ENCODE measurements at places on chromosomes 5 and 9. TPM values are rescaled to one million over a fixed set of nuclear protein-coding genes. Genes with fewer than 3 reads are reported as not detected.

GRCh38 chr9:35611230-35611797, 6.3 kb downstream of the TESK1 start:
- peak; percentile 13 for DNase-seq
- H3K4me3 ChIP-seq, result no peak overlapping the region
- H3K27me3 ChIP-seq, result no peaks in the 10 kb centered on the region
- H3K36me3 ChIP-seq, result peaks cover 12% of the 10 kb centered on the region
- H3K4me1 ChIP-seq, result peaks cover 7% of the 10 kb centered on the region

Gene PCDHB12
- not detected for total RNA-seq

Gene TIMD4
- total RNA-seq, result not detected

- no peaks in the 10 kb centered on the region for H3K36me3 ChIP-seq
- no peak overlapping the region for H3K27ac ChIP-seq
- no peaks in the 10 kb centered on the region for H3K27me3 ChIP-seq
- DNase-seq, result no peak
- peaks cover 5% of the 10 kb centered on the region for H3K4me1 ChIP-seq
These were observed 55.9 kb upstream of the MYO10 start for GRCh38 chr5:16992006-16992405.

DNA sequence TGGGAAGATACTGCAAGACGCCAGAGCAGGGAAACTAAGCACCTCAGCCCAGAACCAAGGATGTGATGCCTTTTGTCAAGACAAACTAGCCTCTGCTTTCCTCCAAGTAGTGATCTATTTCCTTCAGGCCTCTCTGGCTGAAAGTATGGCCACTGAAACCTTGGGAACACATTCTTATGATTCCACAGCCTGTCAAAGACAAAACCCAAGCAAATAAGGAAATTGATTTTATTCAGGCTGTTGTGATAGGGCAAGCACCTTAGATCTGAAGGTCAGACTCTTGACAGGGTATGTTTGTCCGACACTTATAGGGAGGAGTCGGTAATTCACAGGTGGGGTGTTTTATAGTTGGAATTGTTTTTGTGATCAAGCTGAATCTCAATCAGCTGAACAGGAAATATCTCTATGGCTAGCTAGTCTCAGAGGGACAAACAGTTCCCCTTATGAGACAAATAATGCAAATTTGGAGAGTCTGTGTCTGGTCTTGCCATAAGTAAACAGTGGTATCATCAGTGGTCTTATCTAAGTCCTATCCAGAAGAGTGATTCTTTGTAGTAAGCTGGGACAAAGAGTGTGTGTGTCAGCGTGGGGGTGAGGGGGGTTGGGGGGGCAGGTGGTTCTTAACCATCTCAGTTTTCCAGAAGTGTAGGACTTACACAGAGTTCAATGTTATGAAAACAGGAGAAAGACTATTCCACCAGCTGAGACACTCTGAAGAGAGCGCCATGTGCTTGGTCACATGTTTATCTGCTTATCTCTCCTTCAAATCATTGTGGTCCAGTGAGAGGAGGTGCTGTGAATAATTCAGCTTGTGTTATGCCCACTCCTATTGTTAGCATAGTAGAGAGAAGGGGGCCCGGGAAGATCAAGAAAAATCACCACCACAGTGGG, 6.7 kb upstream of the ZCCHC10 start:
- no peak for DNase-seq
- no peaks in the 10 kb centered on the region for H3K27me3 ChIP-seq
- H3K36me3 ChIP-seq, result no peaks in the 10 kb centered on the region
- no peaks in the 10 kb centered on the region for H3K4me1 ChIP-seq
- no peak overlapping the region for H3K4me3 ChIP-seq

Gene FBXL7
- 0.05 TPM for total RNA-seq

- peaks cover 16% of the 10 kb centered on the region for H3K36me3 ChIP-seq
- peak within 1 kb of the TSS; percentile 99 for H3K4me3 ChIP-seq
- H3K4me1 ChIP-seq, result peaks cover 5% of the 10 kb centered on the region
- H3K27ac ChIP-seq, result peak within 1 kb of the TSS; percentile 46
- DNase-seq, result peak; percentile 96
- no peaks in the 10 kb centered on the region for H3K27me3 ChIP-seq
These were observed at the start of gene SMU1 for GRCh38 chr9:33076046-33077004. Gene SMU1, minus strand, starts transcription at chr9:33076674. Its CDS starts 66 bp downstream, at chr9:33076608.

Gene LTC4S
- 5.0 TPM for total RNA-seq

Data from HCT116 (cell line).